ENCODE measurements at places on chromosomes 3 and 15.
A peak's percentile ranks its signal among the peaks of the same experiment; 100 is the strongest.

DNA sequence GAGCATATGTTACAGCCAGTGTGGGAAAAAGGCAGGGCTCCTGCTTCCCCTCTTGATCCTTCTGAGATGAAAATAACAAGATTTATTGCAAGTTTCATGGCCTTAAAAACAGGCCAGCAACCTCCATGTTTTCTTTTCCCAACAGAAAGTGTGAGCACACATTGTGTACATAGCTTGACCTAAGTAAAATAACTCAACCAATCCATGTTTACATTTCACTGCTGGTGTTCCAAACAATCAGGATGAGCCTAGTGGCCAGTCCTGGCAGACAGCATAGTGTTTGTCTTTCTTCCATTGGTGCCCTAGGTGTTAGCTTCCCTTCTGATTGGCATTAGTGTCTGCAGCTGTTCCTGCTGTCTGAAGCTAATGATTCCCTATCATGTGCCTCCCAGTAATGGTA is 847.7 kb downstream of the EPHA3 start:
- no peak for DNase-seq

- DNase-seq = no peak
Observed at GRCh38 chr3:133089906-133090485, 51.8 kb downstream of the TMEM108 start.

DNA sequence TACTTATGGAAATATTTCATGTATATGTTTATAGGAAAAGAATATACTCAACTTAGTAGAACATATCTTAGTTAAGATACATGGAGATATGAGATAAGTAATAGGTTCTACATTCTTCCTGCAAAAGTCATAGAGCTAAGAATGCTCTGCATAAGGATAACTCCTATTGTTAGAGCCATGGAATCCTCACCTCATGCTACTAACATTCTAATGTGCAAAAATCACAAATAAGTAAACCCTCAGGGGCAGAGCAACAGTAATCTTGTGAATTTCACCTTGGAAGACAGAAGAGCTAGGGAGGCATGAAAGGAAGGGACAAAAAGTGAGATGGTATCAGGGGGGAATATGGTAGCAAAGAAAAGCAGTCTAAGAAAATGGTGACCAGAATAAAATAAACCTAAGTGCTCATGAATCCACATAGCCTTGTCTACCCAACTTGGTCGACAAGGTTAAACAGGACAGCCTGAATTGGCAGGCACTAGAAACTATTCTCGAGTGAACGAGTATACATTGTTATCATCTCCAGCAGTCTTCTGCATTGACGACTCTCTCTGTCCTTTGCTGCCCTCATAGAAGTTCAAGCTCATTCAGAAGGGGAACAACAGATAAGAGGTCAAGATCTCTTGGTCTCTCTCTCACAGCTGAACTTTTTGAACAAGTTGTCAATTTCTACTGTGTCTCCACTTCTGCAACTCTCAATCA is 52.8 kb downstream of the XRN1 start:
- DNase-seq = no peak

DNA sequence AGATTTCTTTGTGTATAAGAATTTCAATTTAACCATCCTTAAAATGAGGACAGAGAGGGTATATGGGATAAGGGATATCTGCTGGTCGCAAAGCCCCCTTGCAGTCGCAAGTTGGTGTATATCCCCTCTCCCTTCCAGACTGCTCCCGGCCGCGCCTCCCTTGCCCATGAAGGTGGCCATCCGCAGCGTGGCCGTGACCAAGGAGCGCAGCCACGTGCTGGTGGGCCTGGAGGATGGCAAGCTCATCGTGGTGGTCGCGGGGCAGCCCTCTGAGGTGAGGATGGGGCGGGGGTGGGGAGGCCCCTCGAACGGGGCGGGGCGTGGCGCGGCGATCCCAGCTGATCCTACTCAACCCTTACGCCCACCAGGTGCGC is 29.4 kb downstream of the NBEAL2 start:
- peak; percentile 27 for DNase-seq

DNA sequence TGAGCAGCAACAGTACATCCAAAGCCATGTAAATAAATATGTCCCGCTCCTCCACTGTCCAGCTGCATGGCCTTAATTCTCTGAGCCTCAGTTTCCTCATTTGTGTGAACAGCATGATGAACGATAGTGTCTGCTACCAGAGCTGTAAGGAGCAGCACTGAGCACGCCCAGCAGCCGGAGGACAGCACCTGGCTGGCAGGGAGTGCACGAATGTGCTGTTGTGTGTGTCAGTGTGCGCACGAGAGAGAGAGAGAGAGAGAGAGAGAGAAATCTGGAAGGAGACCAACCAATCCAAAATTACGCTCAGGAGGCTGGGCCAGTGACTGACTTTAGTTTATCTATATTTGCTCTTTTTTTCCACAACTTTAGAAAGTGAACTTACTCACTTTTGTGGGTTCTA is 26.6 kb upstream of the PLXNA1 start:
- DNase-seq = no peak

DNA sequence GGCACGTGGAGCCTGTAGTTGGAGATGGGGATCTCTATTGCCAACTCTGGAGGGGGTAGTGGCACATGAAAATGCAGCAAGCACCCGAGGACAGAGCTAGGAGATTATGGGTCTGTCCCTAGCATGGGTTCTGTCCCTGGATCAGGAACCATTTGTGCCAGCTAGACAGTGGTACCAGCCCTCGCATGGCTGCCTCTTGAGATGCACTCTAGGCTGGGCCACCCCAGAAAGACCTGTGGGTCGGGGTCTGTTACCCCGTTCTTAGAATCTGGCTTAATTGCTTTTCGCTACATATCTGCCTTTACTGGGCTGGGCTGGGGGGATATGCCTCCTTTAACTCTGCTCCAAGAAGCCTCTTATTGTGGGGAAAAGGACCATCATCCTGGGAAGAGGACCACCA is 54.5 kb downstream of the EPHB1 start:
- DNase-seq = no peak

GRCh38 chr15:82648257-82649103 is 1.3 kb upstream of the CPEB1 start:
- DNase-seq = peak; percentile 64

DNA sequence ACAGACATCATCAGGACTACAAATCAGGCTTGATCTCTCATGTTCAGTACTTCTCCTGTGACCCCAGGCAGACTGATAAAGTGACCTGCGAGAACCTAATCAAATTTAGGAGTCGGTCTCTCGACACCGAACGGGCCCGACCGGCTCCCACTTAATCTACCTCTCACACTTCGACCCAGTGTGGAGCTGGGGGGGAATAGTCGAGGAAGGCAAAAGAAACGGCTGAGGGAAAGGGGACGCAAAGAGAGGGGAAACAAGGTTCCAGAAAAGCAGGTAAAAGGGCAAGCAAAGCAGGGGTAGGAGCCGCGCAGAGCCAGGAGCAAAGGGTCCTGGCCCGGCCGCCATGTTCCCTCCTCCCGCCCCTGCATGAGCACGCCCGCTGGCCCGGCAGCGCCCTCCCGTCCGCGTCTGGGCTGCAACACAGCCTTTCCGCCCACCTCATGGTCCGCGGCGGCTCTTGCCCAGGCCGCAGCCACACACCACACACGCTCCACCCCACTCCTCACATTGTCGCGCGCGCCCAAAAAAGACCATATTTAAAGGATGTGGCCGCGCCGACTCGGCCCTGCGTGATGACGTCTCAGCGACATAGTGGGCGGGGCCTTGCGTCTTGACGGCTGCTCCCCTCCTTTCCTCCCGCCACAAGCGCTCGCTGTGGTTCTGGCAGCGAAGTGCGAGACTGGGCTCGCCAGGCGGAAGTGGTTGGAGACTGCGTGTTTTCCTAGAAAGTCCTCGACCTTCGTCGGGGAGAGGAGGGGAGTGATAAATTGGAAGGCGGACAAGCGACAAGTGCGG is at the start of gene ICE2:
ICE2 (minus strand) TSS at position 577 of the 795 bp plus-strand sequence. CDS start 1,165 bp downstream, outside the sequence.
- peak; percentile 98 for DNase-seq

GRCh38 chr15:29517829-29518228 is 248.2 kb upstream of the NSMCE3 start:
- no peak for DNase-seq

DNA sequence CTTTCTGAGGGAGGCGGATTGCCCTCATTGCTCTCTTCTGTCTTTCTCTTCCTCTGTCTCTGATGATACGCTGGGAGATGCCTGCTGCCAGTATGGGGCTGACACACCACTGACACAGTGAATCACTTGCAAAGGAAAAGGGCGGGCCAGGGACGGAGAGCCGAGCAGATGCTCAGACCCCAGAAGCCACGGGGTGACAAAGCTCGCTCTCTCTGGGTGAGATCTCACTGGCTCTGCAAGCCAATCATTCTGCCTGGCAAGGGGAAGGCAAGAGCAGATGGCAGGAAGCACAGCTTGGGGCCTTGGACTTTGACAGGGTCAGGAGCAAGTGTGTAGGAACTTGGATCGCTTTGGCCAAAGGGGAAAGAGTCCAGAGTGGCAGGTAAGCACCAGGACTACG is 198.7 kb downstream of the NTRK3 start:
- no peak for DNase-seq

DNA sequence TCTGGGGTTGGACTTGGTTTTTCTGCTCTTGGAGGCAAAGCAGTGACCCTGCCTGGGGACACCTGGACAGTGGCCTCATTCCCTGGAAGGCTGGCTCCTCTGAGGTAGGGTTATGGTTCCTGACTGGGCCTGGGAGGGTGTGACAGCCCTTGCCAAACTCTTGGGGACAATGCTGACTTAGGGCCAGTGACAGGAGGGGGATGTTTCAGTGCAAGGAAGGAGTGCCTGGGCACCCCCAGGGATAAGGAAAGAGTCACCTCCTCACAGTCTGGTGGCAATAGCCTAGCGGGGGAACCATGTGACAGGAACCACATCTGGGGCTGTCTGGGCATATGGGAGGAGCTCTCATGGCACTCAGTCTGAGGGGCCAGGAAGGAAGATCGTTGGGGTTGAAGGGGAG is 91.8 kb downstream of the ABHD5 start:
- no peak for DNase-seq

DNA sequence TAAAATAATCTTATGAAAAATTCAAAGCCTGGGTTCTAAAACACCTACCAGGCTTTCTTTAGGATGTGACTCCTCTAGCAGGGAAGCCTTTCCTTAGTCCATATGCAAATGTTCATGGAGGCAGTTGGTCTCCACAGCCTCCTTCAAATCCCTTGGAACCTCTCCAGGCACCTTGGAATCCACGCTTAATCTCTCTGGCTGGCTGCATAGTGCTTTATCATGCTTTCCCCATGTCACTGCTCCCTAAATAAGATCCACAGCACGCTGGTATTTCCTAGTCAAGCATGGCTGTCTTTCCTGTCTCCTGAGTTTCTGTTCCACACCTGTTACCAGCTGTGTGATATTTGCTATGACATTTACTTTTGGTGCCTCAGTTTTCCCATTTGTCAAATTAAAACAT is 71.3 kb downstream of the CLSTN2 start:
- no peak for DNase-seq

DNA sequence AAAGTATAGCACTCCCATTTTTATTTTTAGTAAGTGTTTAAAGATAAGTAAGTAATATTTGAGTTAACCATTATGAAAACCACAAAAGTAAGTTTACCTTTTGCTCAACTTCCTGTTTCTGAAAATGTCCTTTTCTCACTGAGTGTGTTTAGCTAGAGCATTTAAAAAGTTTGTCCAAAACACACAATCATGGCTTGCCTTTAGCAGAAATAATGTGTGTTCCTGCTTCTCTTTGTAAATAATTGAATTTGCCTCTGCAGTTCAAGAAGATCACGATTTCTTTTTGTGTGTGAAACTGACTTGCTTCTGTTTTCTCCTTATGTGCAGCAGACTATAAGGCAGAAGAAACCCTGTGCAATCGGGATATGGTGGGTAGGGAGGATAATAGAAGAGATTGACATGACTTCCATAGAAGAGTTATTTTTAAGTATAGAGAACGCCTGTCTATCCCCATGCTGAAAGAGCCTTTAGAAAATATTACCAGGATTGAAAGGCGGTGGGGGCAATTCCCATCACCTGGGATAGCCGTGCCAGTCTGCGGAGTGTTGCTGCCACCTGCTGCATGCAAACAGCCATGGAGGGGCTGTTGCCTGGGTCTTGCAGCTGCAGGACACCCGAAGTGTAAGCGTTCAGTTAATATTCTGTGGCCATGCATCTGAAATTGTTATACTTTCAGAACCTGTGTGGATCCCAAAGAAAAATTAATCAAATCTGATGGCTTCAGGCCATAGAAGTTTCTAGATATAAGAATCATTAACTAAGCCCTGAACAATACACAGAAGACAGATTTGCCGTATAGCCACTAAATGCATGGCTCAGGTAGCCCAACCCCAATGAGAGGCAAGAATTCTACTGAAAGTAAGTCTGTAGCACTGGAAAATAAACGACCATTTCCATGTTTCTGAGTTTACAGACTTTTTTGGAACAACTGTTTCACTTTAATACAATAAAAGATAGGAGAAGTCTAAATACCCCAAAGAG is 2.4 kb upstream of the CD96 start:
- DNase-seq = peak; percentile 70

All from retina (tissue), 1 donor.